Dermis blood vessel endothelial cell (primary cell): ENCODE measurements at places on chromosomes 5 and 9. TPM values are rescaled to one million over a fixed set of nuclear protein-coding genes. Genes with fewer than 3 reads are reported as not detected.

ABLIM3 gene
- 29.8 and 41.3 TPM in 2 replicates for total RNA-seq

LCN15 gene
- 0.05 TPM in 1 of 2 replicates, not detected in the other for total RNA-seq

HSPB3 gene
- total RNA-seq, result not detected in 2 replicates

DNA sequence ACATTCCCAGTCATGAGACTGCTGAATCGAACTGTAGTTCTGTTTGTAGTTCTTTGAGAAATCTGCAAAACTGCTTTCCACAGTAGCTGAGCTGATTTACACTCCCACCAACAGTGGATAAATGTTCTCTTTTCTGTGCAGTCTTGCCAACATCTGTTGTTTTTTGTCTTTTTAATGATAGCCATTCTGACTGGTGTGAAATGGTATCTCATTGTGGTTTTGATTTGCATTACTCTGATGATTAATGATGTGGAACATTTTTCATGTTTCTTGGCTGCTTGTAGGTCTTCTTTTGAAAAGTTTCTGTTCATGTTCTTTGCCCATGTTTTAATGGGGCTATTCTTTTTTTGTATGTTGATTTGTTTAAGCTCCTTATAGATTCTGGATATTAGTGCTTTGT is 187.3 kb upstream of the TLE4 start:
- no peak for DNase-seq

DNA sequence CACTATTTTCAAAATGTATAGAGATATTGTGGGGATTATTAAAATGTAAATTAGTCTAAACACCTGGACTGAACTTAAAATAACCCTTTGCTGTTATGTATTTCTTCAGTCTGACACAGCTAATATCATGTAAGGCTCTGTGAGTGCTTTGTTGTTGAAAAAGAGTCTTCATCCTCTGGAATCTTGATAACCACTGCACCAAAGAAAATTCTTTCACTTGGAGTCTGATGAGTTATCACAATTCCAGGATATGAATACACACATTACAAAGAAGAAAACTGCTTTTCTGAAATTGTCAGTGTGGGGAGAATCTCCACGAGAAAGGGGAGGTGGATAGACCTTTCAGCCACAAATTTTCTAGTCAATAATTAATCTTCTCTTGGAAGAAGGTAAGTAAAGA is 42.3 kb upstream of the TARS1 start:
- DNase-seq, result no peak

DNA sequence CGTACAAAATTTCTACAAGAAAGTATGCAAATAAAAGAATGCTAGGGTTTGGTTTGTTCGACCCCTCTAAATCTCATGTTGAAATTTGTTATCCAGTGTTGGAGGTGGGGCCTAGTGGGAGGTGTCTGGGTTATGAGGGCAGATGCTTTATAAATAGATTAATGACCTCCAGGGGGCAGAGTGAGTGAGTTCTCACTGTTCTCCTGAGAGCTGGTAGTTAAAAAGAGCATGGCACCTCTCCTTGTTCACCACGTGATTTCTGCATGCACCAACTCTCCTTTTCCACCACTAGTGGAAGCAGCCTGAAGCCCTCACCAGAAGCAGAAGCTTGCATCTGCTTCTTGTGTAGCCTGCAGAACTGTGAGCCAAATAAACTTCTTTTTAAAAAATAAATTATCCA is 50.4 kb upstream of the FAM170A start:
- peak; percentile 44 for DNase-seq

DNA sequence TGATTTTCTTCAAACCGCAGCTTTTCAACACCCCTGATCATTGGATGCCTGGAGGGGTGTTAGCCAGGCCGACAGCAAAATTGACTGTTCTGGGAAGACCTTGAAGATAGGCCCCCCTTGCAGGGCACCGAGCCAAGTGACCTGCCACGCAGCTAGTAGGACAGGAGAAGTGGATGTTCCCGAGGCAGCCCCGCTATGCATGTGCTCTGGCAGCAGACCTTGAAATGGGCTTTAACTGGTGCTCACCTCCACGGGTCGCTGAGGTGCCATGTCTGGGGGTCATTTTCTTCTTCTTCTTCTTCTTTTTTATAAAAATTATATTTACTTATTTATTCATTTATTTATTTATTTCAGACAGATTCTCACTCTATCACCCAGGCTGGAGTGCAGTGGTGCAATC is 12.6 kb downstream of the FGF18 start:
- no peak for DNase-seq

GRCh38 chr5:35213608-35214007 is 16.7 kb downstream of the PRLR start:
- DNase-seq, result no peak

- no peak for DNase-seq
Measured at GRCh38 chr5:1488882-1489680, 34.7 kb downstream of the LPCAT1 start.
